Endothelial cell (in vitro differentiated cells): ENCODE measurements at places on chromosomes 2 and 18.

- no peak for DNase-seq
Observed at GRCh38 chr18:48036641-48037421, 106.4 kb upstream of the SMAD2 start.

DNA sequence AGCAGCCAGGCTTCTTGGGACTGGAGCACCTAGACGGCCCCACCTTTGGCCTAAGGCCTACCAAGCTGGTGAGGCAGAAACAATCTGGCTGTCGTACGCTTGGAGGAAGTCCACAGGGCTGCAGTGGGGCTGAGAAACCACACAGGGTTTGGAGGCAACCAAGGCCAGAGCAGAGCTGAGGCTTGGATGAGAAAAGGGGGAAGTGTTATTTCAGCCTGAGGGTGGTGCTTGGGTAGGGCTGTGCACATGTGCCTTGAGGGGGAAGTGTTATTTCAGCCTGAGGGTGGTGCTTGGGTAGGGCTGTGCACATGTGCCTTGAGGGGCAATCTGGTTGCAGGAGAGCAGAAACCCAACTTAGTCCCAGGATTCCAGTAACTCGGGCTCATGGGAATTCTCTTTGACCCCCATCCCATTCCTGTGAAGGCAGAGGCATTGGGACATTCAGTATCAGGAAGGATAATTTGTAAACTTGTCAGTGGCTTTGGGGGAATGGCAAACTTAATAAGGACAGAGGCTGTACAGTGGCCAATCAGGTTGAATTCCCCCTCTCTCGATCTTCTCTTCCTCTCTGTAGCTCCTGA is 971 bp upstream of the FBXO41 start:
- DNase-seq: no peak

- DNase-seq: peak; percentile 56
Observed at GRCh38 chr2:185208261-185208660, 530.3 kb upstream of the FSIP2 start.

- no peak for DNase-seq
Observed at GRCh38 chr2:237972936-237973335, 6.1 kb downstream of the UBE2F start.

DNA sequence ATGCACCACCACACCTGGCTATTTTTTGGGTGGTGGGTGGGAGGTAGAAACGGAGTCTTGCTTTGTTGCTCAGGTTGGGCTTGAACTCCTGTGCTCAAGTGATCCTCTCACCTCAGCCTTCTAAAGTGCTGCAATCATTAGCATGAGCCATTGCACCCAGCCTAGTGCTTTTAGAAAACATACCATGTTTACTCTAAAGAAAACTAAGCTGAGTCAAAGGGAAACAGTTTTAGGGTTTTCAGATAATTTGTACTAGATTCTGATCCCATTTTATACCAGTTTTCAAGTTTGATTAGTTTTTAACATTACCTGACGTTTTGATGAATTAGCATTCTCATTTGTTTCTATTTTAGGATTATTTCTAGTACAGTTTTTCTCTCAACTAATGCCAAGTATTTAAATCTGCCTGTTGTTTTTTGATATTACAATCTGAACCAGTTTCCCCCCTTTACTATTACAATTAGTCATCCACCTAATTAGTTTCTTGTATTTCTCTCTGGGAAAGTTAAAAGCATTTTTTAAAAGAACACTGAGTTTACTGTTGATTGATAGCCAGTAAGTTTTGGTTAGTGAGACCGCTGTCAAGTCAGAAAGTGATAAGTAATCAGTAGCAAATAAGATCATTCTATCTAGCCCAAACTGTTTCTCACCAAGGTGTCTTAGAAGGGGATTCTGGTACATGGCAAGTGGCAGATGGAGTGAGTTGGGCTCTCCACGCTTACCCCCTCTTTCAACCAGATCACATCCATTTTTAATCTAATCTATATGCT is 24.2 kb upstream of the TBR1 start:
- DNase-seq: no peak

DNA sequence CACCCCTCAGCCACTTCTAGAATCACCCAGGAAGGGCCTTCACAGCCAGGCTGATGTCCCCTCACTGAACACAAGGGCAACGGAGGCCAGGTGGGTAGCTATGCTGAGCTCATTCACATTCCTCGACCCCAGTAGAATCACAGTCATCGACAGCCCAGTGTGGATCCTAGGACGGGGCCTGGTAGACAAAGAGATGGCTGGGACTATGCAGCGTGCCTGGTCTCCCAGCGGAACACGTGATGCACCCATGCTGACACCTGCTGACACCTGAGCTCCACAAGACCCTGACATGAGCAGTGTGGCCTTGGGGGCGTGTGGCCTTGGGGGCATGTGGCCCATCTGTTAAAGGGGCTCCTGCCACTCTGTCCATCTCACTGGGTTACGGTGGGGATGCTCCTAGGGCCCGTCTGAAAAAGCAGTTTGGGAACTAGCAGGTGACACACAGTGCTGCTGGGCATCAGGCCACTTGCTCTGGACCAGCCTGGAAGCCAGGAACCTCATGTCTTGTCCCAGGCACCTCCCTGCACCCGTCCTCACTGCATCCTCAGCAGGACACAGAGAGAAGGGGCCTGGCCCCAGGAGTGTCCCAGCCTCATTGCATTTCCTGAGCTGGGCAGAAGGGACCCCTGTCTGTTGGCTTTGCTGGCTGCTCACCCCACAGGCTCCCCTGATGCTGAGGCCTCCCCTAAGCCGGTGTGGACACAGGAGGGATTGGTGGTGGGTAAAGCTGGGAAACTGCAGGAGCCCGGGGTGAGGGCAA is 9.7 kb downstream of the ECEL1 start:
- DNase-seq: no peak

DNA sequence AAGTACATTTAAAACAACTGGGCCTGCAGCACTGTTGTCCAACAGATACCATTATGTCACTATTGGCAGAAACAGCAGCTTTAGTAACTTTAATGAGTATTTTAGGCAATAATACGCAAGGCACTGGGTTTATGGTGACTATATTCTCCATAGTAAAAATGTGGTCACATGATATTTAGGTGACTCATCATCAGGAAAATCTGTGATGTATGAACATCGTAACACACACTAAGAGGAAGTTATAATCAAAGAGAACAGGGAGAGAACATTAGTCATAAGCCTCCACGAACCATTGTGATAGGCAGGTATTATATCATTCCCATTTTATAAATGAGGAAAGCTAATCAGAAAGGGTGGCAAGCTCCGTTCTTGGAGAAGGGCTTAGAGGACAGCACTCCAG is 36.9 kb downstream of the RAPH1 start:
- DNase-seq: no peak

DNA sequence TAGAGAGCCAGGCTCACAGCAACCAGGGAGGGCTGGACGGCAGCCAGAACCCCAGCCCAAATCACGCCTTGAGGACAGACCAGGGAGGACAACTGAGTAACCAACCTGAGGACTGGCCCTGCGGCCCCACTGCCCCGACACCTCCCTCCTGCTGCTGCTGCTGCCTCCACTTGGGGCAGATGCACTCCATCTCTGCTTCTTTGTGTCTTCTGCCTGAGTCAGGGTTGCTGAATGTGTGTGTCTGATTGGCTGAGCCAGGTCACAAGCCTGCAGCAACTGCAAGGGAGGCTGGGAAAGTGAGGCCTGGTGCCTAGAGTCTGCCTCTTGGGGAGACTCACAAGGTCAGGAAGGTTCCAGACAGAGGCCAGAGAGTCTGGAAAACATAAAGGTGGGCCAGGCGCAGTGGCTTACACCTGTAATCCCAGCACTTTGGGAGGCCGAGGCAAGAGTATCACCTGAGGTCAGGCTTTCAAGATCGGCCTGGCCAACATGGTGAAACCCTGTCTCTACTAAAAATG is 83.4 kb downstream of the ZFP36L2 start:
- no peak for DNase-seq

DNA sequence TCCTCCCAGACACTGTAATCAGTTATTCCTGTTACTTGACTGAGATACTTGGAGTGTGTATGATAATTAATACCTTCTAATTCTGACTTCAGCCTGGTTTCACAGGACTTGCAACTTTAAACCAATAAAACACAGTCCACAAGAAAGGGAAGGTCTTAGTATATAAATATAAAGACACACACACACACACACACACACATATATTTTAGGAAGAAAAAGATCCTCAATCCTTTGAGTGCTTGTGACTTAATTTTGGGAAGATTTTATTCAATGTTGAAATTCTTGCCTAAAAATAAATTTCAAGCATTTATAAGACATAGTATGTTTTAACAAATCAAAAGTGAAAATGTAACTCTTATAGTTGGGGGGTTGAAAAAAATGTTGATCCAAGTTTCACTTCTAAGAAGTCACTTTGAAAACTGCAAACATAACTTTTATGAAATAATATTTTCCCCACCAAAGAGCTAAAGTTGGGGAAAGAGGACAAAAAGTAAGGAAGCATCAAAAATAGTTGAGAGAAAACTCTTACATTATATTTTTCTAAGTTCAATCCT is 824 bp upstream of the VPS54 start:
- DNase-seq: no peak

DNA sequence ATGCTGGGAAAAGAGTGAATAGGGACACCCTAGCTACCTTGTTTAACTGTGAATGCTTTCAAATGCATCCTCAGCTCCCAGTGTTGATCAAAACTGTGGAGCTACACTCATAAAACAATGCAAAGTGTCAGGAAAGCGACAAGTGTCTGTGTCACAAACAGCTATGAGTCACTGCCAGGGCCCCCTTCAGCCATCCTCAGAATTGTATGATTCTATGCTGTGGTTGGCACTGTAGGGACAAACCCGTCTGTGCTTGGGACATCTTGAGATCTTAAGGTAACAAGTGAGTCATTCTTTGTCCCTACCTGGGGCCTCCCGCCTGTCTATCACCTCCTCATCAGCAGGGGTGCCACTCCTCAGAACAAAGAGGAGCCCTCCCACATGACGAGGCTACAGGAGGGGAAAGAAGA is 42.4 kb downstream of the KLF7 start:
- no peak for DNase-seq

GRCh38 chr2:191069606-191070005 is 55.6 kb upstream of the STAT1 start:
- no peak for DNase-seq

DNA sequence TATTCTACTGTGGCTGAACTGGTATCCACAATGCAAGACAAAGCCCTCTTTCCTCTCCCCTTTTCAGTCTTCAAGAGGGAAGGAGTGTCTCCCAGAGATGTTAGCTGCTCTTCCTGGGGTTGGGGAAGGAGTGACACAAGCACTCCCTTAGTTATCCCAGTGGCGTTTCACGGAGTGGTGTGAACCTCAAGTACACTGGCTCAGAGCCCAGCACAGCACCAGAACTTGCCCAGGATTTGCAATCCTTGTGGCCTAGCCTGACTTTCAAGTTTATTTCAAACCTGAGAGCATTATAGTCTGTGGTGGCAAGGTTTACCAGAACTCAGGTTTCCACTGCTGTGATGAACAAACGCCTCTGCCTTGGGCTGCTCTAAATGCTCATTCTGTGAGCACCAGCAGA is 162.5 kb downstream of the CCDC102B start:
- no peak for DNase-seq

GRCh38 chr2:85790499-85791188 is 36.9 kb downstream of the ATOH8 start:
- DNase-seq: no peak

GRCh38 chr2:36567711-36568408 is 30.1 kb downstream of the FEZ2 start:
- no peak for DNase-seq

GRCh38 chr2:174248998-174249592 is 763 bp upstream of the OLA1 start:
- DNase-seq: no peak

- no peak for DNase-seq
Observed at GRCh38 chr2:120302301-120302700, 43.6 kb upstream of the INHBB start.

- no peak for DNase-seq
Observed at GRCh38 chr2:133432778-133433177, 135.5 kb downstream of the NCKAP5 start.

DNA sequence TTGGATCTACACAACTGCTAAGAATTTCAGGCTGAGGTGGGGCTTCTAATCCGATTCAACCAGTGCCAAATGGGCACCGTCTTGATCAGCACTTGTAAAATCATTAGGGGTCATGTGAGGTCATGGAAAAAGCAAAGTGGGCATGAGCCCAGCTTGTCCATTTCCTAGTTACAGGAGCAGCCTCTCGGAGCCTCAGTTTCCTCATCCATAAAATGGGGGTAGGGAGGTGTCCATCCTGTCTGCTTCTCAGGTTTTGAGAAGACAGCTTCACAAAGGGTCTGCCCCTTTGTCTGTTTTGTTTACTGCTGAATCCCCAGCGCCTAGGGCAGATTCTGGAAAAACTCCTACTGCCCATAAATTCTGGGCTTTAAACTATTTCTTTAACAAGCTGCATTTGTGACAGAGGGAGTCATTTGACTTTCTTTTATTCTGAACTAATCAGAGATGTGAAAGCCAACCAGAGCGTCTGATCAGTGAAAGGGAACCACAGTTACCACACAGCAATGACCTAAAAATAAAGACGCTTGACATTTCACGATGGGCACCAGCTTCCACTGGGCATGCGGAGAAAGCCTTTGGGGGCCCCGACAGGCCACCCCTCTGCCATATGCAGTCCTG is 38.9 kb downstream of the DNMT3A start:
- no peak for DNase-seq

DNA sequence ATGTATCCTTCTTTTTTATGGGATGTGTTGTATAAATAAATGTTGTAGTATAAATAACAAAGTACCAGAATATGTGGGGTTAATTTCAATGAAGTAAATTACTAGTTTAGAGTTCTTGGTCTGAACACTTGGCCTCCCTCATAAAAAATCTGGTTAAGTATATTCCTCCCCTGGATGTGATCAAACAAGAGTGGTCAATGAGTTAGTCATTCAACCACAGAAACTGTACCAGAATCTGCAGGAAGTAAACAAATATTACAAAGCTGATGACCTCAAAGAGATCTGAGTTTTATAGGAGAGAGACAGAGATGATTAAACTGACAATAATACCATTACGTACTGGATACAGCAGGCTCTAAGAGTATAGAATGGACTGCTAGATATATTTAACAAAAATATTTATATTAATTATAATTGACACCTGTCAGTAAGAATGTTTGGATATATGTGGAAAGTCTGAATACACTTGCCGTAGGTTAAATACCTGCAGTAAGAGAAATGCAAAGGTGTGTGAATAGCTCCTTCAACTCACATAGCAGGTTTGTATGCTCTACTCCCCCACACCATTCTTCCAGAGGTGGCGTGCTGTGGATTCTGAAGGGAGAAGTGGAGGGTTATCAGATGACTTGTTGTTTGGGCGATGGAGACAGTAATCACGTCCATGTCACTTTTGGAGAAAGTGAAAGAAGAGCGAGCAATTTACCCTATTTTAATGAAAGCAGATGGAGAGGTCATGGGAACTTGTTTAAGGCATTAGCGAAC is 108.3 kb upstream of the LRATD1 start:
- no peak for DNase-seq

DNA sequence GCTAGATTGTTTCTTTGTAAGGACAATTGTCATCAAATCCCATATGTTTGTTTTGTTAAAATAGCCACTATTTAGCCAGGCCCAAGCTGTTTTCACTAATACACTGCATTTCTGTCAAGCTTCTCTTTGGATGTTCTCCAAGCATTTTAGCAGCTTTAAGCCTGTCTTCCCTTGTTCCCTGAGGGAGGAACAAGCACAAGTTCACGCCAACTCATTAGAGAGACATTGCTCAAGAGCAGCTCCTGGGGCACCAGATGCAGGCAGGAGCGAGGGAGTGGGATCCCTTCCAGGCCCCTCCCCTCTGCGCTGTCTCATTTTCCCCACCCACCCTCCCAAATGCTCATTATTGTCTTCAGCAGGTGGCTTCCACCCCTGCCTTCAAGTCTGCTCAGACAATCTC is 32.6 kb upstream of the PPP3R1 start:
- DNase-seq: no peak
